Epithelial cell of proximal tubule (primary cell): ENCODE measurements at places on chromosomes 7 and 10. TPM values are rescaled to one million over a fixed set of nuclear protein-coding genes. Genes with fewer than 3 reads are reported as not detected.

Gene HMX2
- total RNA-seq, result not detected in 2 replicates

Gene C10orf62
- 0.12 TPM in 1 of 2 replicates, not detected in the other for total RNA-seq

Gene LIPF
- total RNA-seq, result not detected in 2 replicates

Gene EPDR1
- total RNA-seq, result 33.6 and 39.3 TPM in 2 replicates

Gene NEUROD6
- not detected in 2 replicates for total RNA-seq

Gene CLDN15
- 1.9 and 3.3 TPM in 2 replicates for total RNA-seq
